ENCODE measurements at places on chromosomes 7 and 10.

GRCh38 chr7:43511769-43512515 lies 71.0 kb upstream of the STK17A start:
- no peak for DNase-seq

- no peak for DNase-seq
Measured at GRCh38 chr7:132575982-132576720, at the start of gene PLXNA4. TSS of gene PLXNA4 (minus strand) at chr7:132576470. CDS start at chr7:132508693, 67,777 bp downstream.

- DNase-seq, result no peak
Measured at GRCh38 chr10:27612551-27613035, 108.5 kb downstream of the RAB18 start.

- no peak for DNase-seq
Measured at GRCh38 chr7:24501009-24501408, 72.2 kb upstream of the PALS2 start.

DNA sequence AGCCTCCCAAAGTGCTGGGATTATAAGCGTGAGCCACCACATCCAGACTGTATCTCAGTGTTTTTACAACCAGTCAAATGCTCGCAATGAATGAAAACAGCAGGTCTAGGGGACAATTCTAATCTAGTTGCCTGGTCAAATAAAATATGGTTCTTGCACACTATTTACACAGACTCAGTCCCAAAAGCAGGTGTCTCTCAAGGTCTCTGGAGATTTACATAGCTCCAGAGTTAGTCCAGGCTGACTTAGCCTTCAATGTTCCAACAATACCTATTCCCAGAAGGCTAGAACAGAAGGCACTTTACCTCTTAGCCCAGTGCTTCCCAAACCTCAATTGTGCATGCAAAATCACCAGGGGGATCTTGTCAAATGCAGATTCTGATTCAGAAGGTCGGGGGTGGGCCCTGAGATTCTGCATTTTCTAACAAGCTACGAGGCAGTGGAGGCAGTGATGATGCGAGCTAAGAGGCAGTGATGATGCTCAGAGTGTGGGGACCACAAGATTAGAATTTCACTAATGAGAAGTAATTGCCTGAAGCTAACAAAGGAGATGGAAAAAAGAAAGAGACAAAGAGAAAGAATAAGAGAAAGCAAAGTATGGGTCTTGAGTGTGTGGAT lies 6.4 kb downstream of the KIAA1549 start:
- no peak for DNase-seq

- DNase-seq, result no peak
Measured at GRCh38 chr7:111346219-111346618, 216.1 kb downstream of the IMMP2L start.

GRCh38 chr7:8261711-8262695 lies at the start of gene ICA1:
TSS of gene ICA1 (minus strand) at chr7:8262167. CDS start at chr7:8235926, 26,241 bp downstream.
- DNase-seq, result no peak

All from CD8-positive, alpha-beta memory T cell (primary cell).